Stimulated activated CD4-positive, alpha-beta T cell treated with anti-CD3 and anti-CD28 coated beads, Interleukin-15, amount 100 ng/mL, for 48 hours (primary cell): ENCODE measurements at places on chromosomes 7 and 10.

DNA sequence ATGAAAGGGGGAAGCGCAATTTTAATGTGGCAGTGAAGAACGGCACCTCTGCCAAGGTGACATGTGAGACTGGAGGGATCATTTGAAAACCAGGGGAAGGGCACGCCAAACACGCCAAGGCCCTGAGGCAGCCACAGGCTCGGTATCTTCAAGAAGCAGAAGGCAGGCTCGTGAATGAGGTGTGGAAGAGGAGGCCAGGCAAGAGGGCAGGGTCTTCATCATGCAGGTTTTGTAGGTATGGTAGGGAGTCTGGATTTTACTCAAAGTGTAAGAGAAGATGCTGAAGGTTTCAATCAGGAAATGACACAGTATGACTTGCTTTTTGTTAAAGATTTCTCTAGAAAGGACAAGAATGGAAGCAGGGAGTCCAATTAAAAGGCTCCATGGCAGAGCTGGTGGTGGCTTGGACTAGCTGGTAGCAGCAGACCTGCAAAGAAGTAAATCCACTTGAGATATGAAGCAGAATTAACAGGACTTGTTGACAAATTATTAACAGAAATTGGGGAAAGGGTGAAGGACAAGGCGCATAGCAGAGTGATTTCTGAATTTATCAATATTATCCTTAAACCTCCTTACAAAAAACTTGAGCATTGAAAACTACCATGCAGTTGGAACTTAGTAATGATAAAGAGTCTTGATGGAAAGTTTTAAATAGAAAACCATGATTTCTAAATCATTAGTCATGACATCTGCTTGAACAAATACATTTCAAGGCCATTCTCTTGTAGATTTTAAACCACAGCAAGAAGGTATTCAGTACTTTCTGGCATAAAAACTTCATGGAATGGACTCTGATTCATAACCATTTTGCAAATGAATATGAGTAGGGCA, 70.4 kb downstream of the COA1 start:
- DNase-seq: peak; percentile 47

DNA sequence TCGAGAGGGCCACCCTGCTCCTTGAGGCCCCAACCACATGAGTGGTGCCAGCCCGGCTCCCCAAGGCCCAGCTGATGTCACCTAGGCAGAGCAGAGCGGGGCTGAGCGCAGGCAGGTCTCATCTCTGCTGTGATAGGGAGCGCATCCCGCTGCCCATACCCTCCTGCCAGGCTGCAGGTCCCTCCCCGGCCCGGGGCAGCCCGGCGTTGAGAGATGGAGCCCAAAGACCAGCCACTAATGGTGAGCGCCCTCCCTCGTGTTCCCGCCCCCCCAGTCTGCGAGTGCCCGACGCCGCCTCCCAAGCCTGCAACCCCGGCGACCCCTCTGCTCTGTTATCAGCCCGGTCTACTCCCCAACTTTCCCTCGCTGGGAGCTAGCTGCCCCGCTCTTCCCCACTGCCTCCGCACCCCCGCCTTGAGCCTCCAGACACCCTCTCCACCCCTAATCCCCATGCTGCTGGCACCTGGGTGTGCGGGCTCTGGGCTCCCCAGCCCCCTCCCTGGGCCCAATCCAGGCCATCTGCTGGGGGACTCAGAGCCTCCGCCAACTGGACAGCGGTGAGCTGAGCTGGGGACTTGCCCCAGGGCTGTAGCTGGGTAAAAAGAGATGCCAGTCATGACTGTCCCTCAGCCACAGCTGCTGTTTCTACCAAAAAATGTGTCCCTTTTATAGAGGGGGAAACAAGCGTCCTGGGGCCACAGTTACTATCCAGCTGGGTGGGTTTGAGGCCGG, 19.7 kb upstream of the CHST12 start:
- DNase-seq: no peak

GRCh38 chr10:29926693-29927048, 132.7 kb downstream of the JCAD start:
- no peak for DNase-seq

GRCh38 chr10:71084061-71084817, 128.1 kb upstream of the UNC5B start:
- no peak for DNase-seq

DNA sequence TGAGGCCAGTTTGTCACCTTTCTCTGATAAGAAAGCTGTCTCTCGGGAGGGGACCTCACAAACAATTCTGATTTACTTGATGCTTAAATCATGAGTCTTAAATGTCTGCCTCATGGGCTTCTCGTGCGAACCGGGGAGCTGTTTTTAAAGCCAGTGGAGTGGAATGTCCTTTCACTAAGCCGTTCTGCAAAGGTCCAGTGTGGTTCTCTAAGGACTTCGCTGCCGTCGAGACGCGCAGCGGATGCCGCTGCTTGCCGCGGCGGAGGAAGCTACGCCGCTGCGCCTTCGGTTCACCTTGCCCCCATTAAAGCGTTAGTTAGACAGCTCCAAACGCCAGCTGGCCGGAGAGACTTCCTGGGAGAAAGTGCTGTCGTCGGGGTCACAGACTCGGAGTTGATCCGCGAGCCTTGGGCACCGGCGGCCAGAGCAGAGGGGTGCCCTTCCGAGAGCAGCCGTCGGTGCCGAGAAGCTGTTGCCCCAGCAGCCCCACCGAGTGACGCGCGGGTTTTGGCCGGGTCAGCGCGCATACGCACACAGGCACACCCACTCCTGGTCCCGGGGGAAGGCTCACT, 1.3 kb upstream of the HMX3 start:
- DNase-seq: no peak

DNA sequence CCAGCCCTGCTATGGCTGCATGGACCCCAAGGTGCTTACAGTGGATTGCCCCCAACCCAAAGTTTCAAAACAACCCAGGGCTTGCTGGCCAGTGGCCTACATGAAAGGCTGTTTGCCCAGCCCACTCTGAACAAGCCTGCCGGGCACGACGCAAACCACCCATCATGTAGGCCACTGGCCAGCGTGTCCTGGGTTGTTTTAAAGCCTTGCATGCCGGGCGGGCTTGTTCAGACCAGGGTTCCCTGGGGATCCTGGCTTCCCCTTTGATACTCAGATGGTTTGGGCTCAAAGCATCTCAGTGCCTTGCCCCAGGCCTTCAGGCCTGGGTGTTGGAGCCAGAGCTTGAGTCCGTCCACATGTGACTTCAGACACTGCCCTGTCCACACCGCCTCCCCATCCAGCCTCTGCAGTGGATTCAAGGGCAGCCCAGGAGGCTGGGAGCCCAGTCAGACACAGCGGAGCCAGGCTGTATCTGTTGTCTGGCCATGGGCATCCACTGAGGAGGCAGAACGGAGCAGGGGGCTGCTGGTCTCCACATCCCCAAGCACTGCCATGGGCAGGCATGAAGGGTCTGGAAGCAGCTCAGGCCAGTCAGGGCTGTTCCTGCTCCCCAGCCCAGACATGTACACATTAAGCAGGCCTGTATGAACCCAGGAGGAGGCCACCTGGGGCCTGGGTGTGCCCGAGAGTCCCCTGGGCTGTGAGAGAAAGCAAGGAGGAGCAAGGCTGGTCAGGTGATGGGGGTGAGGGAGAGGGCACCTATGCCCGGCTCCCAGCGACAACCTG, 4.0 kb upstream of the ADIRF start:
- no peak for DNase-seq
